ENCODE measurements at places on chromosomes 12 and 14. TPM values are rescaled to one million over a fixed set of nuclear protein-coding genes. Genes with fewer than 3 reads are reported as not detected.
A peak's percentile ranks its signal among the peaks of the same experiment; 100 is the strongest.

GRCh38 chr12:45049912-45050750 is 768 bp downstream of the DBX2 start:
- H3K27me3 ChIP-seq: peaks cover 49% of the 10 kb centered on the region
- H3K36me3 ChIP-seq: no peaks in the 10 kb centered on the region
- no peak for DNase-seq
- no peak overlapping the region for H3K27ac ChIP-seq

The GZMB gene
- total RNA-seq: 2.9 TPM

The APOF gene
- not detected for total RNA-seq

The TSPAN11 gene
- total RNA-seq: not detected

DNA sequence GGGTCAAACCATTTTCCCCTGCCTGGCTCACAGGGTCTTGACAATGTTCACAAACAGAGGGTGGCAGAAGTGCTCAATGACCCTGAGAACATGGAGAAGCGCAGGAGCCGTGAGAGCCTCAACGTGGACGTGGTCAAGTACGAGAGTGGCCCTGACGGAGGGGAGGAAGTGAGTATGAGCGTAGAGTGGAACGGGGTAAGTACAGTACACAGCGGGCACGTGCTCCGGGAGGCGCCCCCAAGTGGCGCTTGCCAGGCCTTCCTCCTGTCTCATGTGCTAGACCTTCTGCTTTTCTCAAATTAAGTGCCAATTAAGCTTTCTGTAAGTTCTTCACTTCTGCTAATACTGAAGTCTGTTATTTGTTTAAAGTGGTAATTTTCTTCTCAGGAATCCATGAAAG is 35.9 kb downstream of the XRCC3 start:
- H3K27me3 ChIP-seq: no peaks in the 10 kb centered on the region
- H3K4me1 ChIP-seq: peaks cover 16% of the 10 kb centered on the region
- no peak overlapping the region for H3K4me3 ChIP-seq
- peak overlapping the region; percentile 60 for H3K27ac ChIP-seq
- peaks cover 74% of the 10 kb centered on the region for H3K36me3 ChIP-seq
- DNase-seq: peak; percentile 54

- no peak overlapping the region for H3K27ac ChIP-seq
- no peak for DNase-seq
- H3K4me3 ChIP-seq: no peak overlapping the region
- peaks cover 49% of the 10 kb centered on the region for H3K4me1 ChIP-seq
- no peaks in the 10 kb centered on the region for H3K27me3 ChIP-seq
Observed at GRCh38 chr14:95263527-95264231, 56.0 kb downstream of the CLMN start.

DNA sequence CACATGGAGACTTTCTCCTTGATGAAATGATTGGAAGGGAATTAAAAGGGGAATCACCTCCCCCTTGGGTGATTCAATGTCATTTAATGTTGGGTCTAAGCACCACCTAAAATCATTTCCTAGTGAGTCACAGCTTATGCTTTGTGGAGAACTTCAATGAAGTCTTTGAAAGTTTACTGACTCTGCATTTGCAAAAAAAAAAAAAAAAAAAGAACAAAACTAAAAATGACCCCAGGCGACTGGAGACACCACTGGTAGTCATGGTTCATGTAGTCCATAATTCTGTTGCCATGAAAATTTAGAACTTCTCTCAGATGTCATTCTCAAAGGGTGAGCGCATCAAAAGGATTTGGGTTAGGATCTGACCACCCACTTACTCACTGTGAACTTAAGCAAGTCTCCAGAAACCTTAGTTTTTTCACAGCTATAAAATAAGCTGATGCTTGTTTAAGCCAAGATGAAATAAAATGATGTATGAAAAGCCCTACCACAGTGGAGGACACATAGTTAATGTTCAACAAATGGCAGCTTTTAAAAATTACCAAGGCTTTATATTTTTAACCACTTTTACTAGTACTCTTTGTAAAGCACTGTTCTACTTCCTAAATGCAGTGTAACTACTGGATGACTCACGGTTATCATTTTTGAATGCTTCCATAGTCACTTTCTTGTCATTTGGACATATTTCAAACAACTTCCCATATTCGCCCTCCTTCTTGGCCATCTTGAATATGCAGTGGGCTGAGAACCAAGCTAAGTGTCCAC is 18.1 kb upstream of the KSR2 start:
- no peak overlapping the region for H3K27ac ChIP-seq
- no peak for DNase-seq
- H3K4me3 ChIP-seq: no peak overlapping the region
- no peaks in the 10 kb centered on the region for H3K36me3 ChIP-seq

GRCh38 chr12:89991807-89992590 is 283.4 kb upstream of the ATP2B1 start:
- peaks cover 32% of the 10 kb centered on the region for H3K4me1 ChIP-seq
- H3K4me3 ChIP-seq: no peak overlapping the region
- no peaks in the 10 kb centered on the region for H3K36me3 ChIP-seq
- DNase-seq: no peak

GRCh38 chr12:7751394-7751793 is 4.2 kb upstream of the CLEC4C start:
- H3K36me3 ChIP-seq: no peaks in the 10 kb centered on the region
- H3K4me3 ChIP-seq: no peak overlapping the region
- no peak for DNase-seq
- H3K27me3 ChIP-seq: peaks cover 10% of the 10 kb centered on the region
- H3K4me1 ChIP-seq: peaks cover 29% of the 10 kb centered on the region
- no peak overlapping the region for H3K27ac ChIP-seq

The BBS10 gene
- 8.0 TPM for total RNA-seq

DNA sequence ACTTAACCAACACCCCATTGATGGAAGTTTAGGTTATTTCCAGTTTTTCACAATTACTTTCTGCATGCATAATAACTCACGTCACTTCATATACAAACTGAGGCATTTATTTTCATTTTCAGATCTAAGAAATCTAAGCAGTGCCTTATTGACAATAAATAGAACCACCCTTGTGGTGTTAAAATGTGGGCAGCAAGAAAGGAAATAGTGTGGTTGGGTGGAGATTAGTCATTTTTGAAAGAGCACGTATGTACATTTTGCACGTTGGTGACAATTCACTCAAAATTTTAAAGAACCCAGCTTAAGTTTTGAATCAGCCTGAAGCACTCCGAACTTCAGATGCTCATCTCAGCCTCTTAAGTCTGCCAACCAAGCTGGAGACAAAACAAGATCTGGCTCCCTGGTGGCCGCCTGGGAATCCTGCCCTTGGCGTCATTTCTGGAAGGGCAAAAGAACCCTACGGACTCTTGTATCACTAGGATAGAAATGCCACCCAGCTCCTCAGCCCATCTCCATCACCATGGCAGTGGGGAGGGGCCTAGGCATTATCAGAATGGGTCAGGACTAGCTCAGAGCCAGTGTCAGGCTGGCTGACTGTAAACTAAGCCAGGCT is 89.5 kb upstream of the BCL2L14 start:
- H3K27ac ChIP-seq: peak overlapping the region; percentile 0
- no peaks in the 10 kb centered on the region for H3K27me3 ChIP-seq
- no peak overlapping the region for H3K4me3 ChIP-seq
- H3K4me1 ChIP-seq: peaks cover 18% of the 10 kb centered on the region

The MTHFD1 gene
- total RNA-seq: 91.4 TPM

The CLEC4E gene
- not detected for total RNA-seq

The SCNN1A gene
- total RNA-seq: not detected

The CFAP73 gene
- total RNA-seq: 1.1 TPM

DNA sequence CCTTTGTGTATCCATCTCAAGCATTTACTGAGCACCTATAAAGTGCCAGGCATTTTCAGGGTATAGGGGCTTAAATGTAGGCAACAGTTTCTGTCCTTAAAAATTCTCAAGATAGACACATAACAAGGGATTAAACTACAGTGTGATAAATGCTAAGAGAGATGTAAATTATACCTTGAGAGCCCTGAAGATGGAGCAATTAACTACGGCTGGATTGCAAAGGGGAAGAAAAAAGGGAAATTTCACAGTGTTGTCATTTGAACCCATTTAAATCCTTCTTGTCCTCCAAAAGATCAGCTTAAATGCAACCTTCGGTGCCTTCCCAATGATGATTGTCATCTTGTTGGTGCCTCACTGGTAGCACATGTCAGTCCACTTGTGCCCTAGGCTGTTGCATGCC is 11.5 kb upstream of the IL26 start:
- peaks cover 32% of the 10 kb centered on the region for H3K4me1 ChIP-seq
- H3K4me3 ChIP-seq: peak overlapping the region; percentile 88
- H3K27ac ChIP-seq: peak overlapping the region; percentile 92
- H3K27me3 ChIP-seq: no peaks in the 10 kb centered on the region
- H3K36me3 ChIP-seq: no peaks in the 10 kb centered on the region
- DNase-seq: no peak

- H3K27me3 ChIP-seq: no peaks in the 10 kb centered on the region
- H3K4me3 ChIP-seq: no peak overlapping the region
- H3K27ac ChIP-seq: no peak overlapping the region
- no peaks in the 10 kb centered on the region for H3K4me1 ChIP-seq
Observed at GRCh38 chr12:30999723-31000122, 73.2 kb downstream of the TSPAN11 start.

GRCh38 chr12:31600252-31600651 is 9.3 kb upstream of the DENND5B start:
- H3K4me3 ChIP-seq: peak overlapping the region; percentile 15
- H3K36me3 ChIP-seq: peaks cover under 1% of the 10 kb centered on the region
- no peaks in the 10 kb centered on the region for H3K27me3 ChIP-seq
- no peak for DNase-seq

DNA sequence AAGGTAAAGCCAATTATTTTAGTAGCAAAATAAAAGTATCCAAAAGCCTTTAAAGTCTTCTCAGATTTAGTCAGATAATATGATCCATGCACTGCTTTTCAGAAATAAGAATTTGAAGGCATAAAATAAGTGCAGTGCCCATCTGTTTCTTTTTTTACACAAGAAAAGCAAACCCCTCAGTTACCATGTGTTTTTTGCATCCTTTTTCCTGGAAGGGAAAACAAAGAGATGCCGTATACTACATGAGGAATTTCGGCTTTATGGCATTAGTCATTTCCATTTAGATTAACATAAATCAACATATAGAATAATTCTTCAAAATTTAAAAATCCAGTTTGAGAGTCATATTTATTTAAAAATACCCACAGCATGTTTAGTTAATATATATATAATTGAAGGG is 70.0 kb upstream of the GNPNAT1 start:
- no peaks in the 10 kb centered on the region for H3K4me1 ChIP-seq
- H3K27ac ChIP-seq: no peak overlapping the region
- H3K36me3 ChIP-seq: no peaks in the 10 kb centered on the region
- no peak overlapping the region for H3K4me3 ChIP-seq
- no peak for DNase-seq
- H3K27me3 ChIP-seq: no peaks in the 10 kb centered on the region

GRCh38 chr14:67911562-67911961 is 92.0 kb downstream of the RAD51B start:
- no peaks in the 10 kb centered on the region for H3K27me3 ChIP-seq
- H3K36me3 ChIP-seq: no peaks in the 10 kb centered on the region
- H3K4me3 ChIP-seq: no peak overlapping the region
- H3K27ac ChIP-seq: no peak overlapping the region
- no peak for DNase-seq
- no peaks in the 10 kb centered on the region for H3K4me1 ChIP-seq

The STON2 gene
- not detected for total RNA-seq

GRCh38 chr14:72350215-72350614 is 418.0 kb downstream of the RGS6 start:
- DNase-seq: no peak
- no peak overlapping the region for H3K4me3 ChIP-seq
- H3K27ac ChIP-seq: no peak overlapping the region
- no peaks in the 10 kb centered on the region for H3K4me1 ChIP-seq

The ACOT4 gene
- total RNA-seq: 1.2 TPM

- peaks cover 28% of the 10 kb centered on the region for H3K4me1 ChIP-seq
- H3K27ac ChIP-seq: no peak overlapping the region
- peaks cover 4% of the 10 kb centered on the region for H3K36me3 ChIP-seq
- DNase-seq: no peak
- no peak overlapping the region for H3K4me3 ChIP-seq
Observed at GRCh38 chr12:50581226-50582184, 76.7 kb downstream of the DIP2B start.

- no peaks in the 10 kb centered on the region for H3K36me3 ChIP-seq
- H3K27me3 ChIP-seq: peaks cover 7% of the 10 kb centered on the region
- H3K4me3 ChIP-seq: no peak overlapping the region
- H3K27ac ChIP-seq: no peak overlapping the region
- peaks cover 4% of the 10 kb centered on the region for H3K4me1 ChIP-seq
- DNase-seq: peak; percentile 69
Observed at GRCh38 chr14:104094709-104095425, 9.4 kb downstream of the ASPG start.
